H9 (cell line): ENCODE measurements at places on chromosomes 1 and 21. TPM values are rescaled to one million over a fixed set of nuclear protein-coding genes. Genes with fewer than 3 reads are reported as not detected.

TIMM17A gene
- 60.3 and 60.9 TPM in 2 replicates for total RNA-seq

AMPD1 gene
- total RNA-seq: not detected in 2 replicates

SPATA21 gene
- 0.07 TPM in 1 of 2 replicates, not detected in the other for total RNA-seq

DCDC2B gene
- total RNA-seq: not detected in 2 replicates

CELA2A gene
- total RNA-seq: not detected in 2 replicates

PRAMEF20 gene
- total RNA-seq: not detected in 2 replicates

DNA sequence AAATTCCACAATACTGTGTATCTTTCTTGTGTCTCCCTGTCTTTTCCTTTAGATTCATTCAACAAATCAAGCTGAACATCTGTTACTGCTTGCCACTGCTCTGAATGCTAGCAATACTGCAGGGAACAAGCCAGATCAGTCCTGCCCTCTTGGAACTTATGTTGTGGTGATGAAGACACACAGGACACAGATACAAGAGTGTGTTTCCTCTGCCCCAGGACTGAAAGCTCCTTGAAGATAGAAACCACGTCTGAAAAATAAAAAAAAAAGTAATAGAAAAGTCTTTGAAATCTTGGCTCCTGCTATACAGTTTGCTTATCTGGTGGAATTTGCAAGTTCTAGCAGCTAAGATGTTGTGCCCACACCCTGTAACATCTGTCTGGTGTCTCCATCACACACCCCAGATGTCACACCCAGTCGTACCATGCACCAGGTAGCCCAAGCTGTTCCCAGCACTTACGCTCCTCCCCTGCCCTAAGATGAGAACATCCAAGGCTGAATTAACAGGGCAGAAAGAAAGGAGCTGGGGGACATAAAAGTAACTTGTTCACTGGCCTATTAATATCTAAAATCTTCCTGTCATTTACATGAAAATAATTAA lies 80.2 kb upstream of the GALNT2 start:
- DNase-seq: no peak

GRCh38 chr1:97906567-97907241 lies 14.1 kb downstream of the DPYD start:
- no peak for DNase-seq

- no peak for DNase-seq
Measured at GRCh38 chr1:208595745-208596144, 351.6 kb upstream of the PLXNA2 start.

DNA sequence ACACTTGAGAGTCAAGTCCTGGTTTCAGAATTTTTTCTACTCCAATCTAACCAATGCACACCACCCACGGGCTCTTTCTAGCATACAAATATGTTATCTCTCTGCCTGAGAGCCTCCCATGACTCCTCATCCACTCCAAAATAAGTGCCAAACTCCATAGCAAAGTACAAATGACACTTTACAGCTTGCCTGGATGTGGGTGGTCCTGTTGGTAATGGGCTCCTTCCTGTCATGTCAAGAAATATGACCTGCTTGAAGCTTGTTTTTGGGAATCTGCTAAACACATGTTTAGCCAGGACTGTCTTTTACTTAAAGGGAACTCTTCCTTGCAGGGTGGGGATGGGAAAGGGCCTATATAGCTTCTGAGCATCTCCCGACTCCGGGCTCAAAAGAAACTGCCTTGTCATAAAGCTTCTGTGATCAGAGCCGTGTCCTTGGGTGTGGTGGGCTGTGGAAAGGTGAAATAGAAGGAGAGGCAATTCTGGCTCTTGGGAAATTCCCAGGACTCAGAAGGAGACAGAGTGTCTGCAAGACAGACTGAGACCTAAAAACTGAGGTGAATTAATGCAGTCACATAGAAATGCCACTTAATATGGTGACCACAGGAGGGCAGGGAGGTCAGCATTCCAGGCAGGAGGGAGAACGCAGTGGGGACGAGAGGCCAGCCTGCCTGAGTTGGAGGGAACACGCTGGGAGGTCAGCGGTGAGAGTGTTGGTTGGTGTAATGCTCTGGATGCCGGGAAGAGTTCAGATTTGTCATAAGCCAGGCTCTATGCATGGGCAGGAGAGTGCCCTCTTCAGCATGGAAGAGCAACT lies 6.1 kb upstream of the IGFN1 start:
- DNase-seq: peak; percentile 53

DNA sequence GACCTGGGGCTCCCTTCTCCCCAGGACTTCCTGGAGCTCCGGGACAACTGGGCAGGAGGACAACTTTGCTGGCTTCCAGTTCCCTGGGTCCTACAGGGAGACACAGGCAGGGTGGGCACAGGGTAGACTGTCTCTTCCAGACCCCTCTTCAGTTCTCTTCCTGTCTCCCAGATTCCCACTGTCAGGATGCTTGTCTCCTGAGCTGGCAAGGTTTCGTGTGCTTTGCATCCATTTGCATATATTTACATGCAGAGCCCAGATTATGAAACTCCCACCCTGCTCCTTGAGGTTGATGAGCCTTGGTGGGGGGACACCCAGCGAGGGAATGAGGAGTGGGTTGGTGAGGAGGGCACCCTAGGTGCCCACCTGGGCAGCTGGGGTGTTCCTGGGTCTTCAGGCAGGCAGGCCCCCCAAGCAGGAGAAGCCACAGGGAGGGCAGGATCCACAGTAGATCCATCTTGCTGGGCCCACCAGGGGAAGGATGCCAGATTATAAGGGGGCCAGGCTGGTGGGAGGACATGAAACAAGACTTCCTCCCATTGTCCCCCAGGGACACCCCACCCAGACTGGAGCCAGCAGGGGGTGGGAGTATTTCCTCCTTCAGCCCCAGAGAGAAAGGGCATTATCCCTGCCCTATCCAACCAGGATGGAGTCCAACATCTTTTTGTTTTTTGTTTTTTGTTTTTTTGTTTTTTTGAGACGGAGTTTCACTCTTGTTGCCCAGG lies at the start of gene FCN3:
Gene FCN3, minus strand, starts transcription at position 463 of the 725 bp plus-strand sequence. Its CDS starts 6 bp downstream, at position 457.
- no peak for DNase-seq

GRCh38 chr1:203040513-203041275 lies 14.4 kb downstream of the PPFIA4 start:
- no peak for DNase-seq

DNA sequence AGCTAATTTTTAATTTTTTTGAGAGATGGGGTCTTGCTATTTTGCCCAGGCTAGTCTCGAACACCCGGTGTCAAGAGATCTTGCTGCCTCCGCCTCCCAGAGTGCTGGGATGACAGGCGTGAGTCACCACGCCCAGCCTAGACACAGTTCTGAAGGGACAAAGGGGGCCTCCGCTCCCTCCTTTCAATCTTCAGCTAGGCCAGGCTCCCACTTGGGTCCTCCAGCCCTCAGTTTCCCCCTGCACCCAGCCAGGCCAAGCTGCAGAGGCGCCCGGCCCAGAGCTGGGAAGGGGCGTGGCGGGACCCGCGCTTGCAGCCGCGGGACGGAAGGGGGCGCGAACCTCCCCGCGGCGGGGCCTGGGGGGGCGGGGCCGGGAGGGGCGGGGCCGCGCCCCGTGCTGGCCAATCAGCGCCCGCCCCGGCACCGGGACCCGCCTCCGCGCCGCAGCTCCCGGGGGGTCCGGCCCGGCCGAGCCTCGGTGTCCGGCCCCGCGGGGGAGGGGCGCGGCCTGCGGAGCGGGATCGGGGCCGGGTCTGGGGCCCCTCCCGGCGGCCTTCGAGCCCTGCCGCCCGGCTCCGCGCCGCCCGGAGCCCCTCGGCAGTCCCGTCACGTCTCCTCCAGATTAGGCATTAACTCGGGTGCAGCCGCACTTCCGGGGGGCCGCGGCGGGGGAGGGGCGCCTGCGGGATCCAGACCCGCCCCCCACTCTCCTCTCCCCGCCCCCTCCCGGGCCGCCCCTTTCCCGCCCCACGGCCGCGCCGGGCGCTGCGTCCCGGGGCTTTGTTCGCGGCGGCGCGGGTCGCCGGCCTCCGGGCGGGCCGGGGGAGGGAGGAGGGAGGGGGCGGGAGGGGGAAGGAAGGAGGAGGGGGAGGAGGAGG lies 559 bp upstream of the AGRN start:
- peak; percentile 79 for DNase-seq

- no peak for DNase-seq
Measured at GRCh38 chr1:47759936-47760629, 237.1 kb downstream of the TRABD2B start.

DNA sequence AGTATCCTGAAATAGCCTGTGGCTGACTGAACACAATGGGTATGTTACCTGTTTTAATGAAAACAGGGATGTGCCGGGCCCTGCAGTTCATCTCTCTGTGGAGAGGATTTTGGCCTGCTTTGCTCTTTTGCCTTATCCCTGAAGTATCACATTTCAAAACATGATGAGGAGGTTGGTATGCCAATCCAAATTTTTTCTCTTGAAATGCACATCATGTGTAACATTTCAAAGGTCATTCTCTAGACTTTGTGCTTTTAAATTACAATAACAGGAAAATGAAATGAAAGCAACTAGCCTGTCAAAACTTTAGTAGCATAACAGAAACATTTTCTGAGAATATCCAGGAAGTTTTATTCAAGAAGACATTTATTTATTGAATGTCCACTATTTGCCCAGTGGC lies 118.9 kb downstream of the SLC44A5 start:
- DNase-seq: no peak

- peak; percentile 71 for DNase-seq
Measured at GRCh38 chr1:40825435-40825788, 36.8 kb downstream of the CITED4 start.

- DNase-seq: peak; percentile 55
Measured at GRCh38 chr1:116910379-116911187, 867 bp downstream of the PTGFRN start.

- DNase-seq: no peak
Measured at GRCh38 chr1:16396591-16396990, 29.5 kb downstream of the SZRD1 start.

DNA sequence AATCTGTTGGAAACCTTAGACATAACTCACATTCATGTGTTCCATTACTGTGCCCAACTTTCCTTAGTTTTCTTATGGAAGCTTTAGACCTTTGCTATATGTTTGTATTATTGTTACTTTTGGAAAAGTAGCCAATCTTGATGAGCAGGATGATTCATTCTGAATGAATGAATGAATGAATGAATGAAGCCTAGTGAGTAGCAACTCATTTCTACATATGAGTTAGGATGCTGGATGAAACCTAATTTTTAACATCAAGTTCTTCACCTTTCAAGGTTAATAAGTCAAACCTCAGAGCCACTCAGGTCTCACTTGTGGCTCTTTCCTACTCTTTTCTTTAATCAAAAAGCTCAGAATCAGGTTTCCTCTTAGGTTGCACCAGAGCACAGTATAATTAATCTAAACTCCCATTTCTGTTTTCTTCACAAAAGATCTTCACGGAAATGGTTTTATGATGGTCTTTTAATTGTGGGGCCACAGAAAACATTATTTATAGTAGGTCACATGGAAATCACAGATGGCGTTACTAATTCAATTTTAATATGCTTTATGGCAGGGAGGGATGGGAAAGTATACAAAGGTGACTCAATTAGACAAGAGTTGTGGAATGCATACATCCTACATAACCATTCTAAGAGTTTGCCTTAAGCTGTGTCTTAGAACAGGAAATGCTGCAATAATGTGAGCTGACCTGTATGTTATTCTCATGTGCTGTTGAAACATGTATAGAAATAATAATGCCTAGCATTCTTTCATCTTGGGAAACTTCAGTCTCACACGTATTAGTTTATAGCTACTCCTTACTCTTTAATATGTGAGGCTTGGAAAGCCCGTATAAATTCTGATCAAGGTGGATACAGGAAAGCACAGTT lies 4.5 kb upstream of the DDX59 start:
- DNase-seq: no peak

GRCh38 chr1:154241703-154242351 lies 21.1 kb downstream of the UBAP2L start:
- no peak for DNase-seq

- DNase-seq: no peak
Measured at GRCh38 chr1:247471445-247472016, 13.6 kb upstream of the OR2B11 start.

DNA sequence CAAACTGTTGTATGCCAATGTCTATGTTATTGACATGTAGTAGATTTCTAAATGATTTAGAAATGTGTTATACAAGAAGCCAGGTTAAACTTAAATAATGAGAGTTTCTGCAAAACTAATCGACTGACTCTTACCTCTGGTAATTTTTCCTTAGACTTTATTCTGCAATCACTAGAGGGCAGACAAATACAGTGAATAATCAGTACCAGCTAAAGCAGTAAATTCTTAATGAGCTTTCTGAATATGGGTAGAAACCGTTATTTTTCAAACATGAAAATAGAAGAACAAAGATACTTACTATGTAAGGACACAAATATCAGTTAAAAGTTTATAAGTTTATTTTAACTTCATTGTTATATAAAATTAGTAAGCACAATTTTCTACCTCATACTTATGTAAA lies 97.9 kb upstream of the RGS1 start:
- no peak for DNase-seq
